ENCODE measurements at places on chromosomes 2 and 18.

GRCh38 chr18:54020966-54021365 lies 203.5 kb downstream of the MBD2 start:
- no peak for DNase-seq

- DNase-seq, result no peak
Observed at GRCh38 chr2:153967248-153967973, 95.7 kb downstream of the GALNT13 start.

GRCh38 chr2:31675485-31675901 lies 94.8 kb upstream of the SRD5A2 start:
- no peak for DNase-seq

GRCh38 chr18:11480692-11481091 lies 128.7 kb upstream of the SLC35G4 start:
- no peak for DNase-seq
